ENCODE measurements at places on chromosomes 2 and 18.

- DNase-seq, result no peak
Observed at GRCh38 chr2:205640716-205641115, 41.6 kb upstream of the NRP2 start.

DNA sequence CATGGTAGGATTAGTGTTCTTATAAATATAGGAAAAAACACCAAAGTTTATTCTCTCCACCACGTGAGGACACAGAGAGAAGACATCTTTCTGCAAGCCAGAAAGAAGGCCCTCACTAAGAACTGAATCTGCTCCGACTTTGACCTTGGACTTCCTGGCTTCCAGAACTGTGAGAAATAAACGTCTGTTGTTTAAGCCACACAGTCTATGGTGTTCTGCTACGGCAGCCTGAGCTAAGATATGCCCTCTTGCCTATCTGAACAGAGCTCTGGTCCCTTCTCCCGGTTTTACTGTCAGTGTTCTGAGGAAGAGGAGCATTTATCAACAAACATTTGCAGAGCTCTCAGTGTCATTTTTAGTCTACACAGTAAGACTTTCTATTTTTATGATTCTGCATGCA is 131.3 kb downstream of the DOK6 start:
- no peak for DNase-seq

DNA sequence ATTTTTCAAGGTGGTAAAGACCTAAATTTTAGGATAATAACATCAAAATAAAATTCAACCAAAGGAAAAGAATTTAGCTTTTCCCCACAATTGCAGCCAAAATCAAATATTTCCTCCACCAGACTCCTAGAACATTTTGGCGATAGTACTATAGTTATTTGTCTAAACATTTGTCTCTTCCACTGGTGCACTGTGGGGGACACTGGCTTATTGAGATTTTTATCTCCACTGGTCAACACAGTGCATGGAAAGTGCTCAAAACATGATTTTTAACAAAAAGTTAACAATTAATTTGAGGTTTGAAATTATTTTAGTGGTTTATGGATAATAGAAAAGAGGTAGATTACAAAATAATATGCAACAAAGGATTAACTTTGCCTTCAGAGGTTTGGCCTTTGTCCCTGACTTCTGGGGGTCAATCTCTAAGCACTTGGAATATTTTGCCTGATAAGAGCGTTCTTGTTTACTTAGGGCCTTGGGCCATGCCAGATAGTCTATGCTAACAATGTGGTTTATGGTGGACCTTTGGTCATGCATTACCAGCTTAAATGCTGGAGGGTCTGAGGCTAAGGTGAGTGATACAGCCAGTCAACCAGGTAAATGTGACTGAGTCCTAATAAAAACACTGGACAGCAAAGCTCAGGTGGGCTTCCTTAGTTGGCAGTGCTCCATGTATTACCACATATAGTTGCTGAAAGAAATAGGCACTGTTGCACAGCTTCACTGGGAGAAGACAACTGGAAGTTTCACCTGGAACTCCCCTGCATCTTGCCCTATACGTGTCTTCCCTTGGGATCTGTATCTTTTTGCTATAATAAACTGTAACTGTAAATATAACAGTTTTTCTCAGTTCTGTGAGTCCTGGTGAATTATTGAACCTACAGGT is 67.2 kb upstream of the SATB2 start:
- peak; percentile 5 for DNase-seq

GRCh38 chr2:191610756-191611155 is 67.2 kb upstream of the NABP1 start:
- no peak for DNase-seq

- DNase-seq, result peak; percentile 77
Observed at GRCh38 chr2:38600242-38600891, 2.4 kb downstream of the HNRNPLL start.

GRCh38 chr18:12271376-12272235 is 17.4 kb downstream of the CIDEA start:
- peak; percentile 89 for DNase-seq

GRCh38 chr2:232533944-232534710 is 5.4 kb upstream of the CHRNG start:
- DNase-seq, result no peak

DNA sequence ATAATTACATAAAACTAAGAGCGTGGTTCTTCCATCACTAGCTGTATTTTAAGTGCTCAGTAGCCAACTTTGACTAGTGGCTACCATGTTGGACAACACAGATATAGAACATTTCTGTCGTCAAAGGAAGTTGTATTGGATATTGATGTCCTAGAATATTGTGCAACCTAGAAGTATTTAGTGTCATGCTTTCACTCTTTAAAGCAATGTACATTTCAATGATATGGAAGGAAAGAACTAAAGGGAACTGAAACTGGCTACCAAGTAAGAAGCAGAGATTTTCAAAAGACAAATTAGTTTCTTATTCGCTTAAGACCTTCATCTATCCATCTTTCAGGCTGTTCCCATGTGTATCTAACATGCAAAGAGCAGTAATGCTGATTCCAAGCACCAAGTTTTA is 85.4 kb upstream of the EML6 start:
- DNase-seq, result no peak

DNA sequence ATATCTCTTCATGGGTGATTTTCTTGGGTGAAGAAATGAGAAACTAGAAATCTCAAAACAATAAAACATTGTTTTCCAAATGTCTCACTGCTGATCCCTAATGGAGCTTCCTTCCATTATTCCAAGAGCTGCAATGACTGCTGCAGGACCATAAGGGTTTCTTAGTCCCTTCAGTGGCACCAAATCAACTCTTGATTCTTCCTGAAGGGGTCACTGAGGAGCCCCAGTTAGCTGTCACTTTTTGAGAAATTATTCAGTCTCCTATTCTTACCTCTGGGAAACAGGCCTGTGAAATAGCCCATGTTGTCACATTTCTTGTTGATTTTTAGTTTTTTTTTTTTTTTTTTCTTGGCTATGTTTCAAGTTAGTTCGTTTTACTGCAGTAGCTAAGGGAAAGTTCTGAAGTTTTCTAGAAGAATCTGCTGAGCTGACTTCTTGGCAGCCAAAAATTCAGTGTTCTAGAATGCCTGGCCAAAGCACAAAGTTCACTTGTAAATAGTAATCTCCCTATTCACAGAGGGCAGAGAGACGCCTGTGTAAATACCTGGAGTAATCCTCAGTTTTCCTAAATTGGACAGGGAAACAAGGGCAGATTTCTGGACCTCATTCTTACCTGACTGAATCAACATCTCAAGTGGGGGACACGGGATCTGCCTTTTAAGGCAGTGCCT is 480.0 kb downstream of the RIT2 start:
- peak; percentile 27 for DNase-seq

DNA sequence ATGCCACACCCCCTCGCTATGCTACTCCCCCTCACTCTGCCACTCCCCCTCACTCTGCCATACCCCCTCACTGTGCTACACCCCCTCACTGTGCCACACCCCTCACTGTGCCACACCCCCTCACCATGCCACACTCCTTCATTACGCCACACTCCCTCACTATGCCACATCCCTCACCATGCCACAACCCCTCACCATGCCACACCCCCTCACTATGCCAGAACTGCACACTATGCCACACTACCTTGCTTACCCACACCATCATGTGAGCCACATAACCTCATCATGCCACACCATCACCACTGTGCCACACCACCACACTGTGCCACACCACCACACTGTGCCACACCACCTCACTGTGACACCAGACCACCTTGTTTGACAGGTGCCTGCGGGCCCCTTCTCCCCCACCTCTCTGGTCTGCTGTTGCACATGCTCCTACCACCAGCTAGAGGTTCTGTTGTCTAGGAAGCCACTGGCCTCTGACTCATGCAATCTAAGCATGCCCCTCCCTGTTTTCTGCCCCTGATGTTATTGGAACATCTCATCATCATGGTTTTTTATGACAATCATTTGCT is 22.0 kb downstream of the MARCHF4 start:
- DNase-seq, result no peak

DNA sequence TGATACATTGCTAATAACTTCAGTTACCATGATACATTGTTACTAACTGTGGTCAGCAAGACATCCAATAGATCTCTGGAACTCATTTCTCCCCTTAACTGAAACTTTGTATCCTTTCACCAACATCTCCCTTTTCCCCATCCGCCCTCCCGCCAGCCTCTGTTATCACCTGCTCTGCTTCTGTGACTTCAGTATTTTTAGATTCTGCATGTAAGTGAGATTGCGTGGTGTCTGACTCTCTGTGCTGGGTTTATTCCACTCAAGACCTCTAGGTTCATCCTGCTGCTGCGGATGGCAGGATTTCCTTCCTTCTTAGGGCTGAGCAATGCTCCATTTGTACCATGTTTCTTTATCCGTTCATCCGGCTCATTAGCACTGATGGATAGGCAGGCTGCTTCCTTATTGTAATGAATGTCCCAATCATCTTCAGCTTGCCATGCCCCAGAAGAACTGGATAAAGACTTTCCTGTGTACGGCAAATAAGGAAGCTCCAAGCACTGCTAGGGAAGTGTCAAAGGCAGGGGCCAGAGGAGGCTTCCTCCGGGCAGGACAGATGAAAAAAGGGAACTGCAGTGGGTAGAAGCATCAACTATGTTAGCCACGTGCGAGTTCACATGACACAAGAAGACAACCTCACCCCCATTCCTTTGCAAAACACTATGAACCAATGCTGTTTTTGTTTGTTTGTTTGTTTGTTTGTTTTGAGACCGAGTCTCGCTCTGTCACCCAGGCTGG is 113.4 kb downstream of the EIPR1 start:
- DNase-seq, result no peak

GRCh38 chr2:138818556-138818955 is 38.4 kb upstream of the NXPH2 start:
- DNase-seq, result peak; percentile 59

- DNase-seq, result no peak
Observed at GRCh38 chr2:240810621-240811020, 9.4 kb downstream of the KIF1A start.

DNA sequence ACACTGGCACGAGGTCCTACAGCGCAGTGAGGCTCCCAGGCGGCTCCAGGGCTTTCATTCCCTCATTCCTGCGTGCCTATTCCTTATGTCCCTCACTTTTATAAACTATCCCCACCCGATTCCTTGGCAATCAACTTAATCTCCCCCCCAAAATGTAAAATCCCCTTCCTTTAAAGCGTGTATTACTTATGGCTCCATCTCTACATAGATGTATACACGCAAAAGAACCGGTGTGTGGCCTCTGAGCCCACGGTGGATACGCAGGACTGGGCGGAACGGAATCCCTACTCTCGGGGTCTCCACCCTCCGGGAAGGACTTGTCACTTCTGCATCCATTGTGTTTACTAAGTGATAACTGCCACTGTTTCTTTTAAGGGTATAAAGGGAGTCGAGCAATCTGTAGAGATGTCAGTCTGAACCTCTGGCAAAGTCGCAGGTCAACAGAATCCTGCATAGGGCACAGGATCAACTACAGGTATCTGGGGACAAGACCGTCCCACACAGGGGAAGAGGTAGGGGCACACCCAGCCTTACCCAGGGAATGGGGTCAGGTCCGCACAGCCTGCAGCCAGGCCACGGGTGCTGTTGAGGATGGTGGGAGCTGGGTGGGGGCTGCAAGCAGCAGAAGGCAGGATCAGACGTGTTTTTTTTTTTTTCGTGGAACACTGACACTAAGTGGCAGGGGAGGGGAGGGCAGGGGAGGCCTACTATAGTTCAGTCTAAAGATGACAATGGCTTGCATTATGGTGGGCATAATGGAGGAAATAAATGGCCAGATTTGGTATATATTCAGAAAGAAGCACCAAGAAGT is 42.1 kb downstream of the HDLBP start:
- DNase-seq, result peak; percentile 13

DNA sequence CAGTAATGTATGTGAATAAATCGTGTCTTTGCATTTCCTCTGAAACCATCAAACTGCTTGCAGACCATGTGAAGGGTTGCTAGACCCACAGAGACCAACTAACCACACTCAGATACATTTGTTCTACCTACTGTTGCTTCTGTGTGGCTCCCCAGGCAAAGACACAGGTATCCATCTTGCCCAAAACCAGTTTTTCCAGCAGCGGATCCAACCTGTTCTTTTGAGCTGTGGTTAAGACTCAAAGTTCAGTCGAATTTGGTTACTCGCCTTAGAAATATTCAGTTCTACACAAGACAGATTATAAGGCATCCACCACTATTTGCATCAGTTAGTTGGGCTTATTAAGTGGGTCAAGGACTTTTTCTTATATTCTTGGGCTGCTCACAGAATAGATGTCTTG is 276.2 kb upstream of the EPHA4 start:
- peak; percentile 29 for DNase-seq

DNA sequence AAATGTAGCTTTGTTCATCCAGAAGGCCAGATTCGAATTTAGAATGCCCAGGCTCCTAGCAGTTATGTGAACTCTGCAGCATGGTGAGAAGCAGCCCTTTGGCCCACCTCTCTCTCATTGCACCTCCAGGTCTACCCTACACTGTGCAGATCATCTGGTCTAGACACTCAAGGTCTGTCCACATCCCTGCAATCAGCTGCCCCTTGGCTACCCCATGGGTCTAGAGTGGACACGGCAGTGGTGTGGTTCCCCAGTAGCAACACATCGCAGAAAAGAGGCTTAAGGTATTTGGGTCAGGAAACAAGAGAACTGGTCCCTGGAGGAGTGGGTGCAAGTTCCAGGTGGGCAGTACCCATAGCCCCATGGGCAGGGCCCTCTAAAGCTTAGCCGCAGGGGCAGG is 76.6 kb upstream of the BCL2L11 start:
- DNase-seq, result no peak

DNA sequence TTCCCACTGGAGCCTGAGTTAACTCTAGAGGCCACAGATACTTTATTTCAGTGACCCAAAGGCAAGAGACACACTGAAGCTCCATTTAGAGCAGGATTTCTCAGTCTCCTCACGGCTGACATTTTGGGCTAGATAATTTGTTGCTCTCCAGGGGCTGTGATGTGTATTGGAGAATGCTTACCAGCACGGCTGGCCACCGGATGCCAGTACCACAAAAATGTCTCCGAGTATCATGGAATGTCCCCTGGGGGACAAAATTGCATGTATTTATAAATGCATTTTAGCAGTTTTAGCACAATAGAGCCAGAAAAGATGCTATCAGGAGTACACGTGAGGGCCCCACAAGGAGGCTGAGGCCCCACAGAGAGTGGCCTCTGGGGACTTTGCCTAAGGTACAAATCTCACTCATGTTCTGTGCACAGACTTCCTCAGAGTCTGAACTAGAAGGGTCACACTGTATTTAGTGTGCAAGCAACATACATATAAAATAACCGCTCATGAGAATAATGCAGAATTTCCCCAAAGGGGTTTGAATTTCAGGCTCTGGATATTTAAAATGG is 20.5 kb upstream of the DCC start:
- no peak for DNase-seq

DNA sequence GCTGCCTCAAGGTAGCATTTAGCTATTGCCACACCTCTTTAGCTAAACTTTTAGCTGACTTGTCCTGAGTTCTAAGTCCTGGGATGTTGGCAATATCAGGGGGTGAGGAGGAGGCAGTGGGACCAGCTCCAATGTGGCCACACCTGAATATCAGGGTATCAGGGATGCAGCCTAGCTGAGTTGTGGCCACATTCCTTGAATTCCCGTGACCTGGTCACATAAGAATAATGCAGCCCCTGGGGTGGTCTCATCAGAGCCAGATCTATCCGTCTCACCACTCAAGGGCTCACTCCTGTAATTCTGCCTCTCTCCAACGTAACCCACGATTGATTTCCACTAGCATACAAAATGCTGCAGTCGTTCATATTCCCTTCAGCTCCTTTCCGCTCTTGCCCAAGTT is 11.6 kb upstream of the TAF1B start:
- DNase-seq, result peak; percentile 70

GRCh38 chr2:166831930-166832329 is 56.4 kb upstream of the XIRP2 start:
- no peak for DNase-seq
